ENCODE measurements at places on chromosomes 4 and X.

GRCh38 chrX:7647831-7648230, 195.1 kb upstream of the VCX start:
- no peak for DNase-seq

GRCh38 chrX:111052478-111052877, 43.5 kb upstream of the PAK3 start:
- DNase-seq = no peak

DNA sequence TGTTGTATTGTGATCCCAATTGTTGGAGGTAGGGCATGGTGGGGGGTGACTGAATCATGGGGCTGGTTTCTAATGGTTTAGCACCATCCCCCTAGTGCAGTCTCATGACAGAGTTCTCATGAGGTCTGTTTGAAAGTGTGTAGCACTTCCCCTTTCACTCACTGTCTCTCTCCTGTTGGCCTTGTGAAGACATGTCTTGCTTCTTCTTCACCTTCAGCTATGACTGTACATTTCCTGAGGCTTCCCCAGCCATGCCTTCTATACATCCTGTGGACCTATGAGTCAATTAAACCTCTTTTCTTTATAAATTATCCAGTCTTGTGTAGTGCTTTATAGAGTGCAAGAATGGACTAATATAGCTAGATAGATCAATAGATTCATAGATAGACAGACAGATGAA, 230.0 kb downstream of the MAGEE1 start:
- DNase-seq = no peak

- peak; percentile 57 for DNase-seq
Measured at GRCh38 chr4:84965553-84966381, 723 bp downstream of the WDFY3 start.

DNA sequence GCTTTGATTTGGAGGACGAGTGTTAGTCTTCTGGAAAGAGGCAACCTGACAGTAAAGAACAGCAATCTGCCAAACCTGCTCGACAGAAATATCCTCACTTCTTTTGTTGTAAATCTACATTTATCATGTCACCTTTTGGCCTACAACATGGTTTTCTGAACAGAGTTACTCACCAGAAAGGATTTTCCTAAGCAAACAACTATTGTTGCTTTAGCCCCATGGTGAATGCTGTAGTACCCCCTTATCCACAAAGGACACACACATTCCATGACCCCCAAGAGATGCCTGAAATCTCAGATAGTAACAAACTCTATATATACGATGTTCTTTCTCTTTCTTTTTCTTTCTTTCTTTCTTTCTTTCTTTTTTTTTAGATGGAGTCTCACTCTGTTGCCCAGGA, 42.7 kb downstream of the TMEM150C start:
- DNase-seq = peak; percentile 6

GRCh38 chr4:68963374-68963773, 11.8 kb upstream of the UGT2A3 start:
- no peak for DNase-seq

DNA sequence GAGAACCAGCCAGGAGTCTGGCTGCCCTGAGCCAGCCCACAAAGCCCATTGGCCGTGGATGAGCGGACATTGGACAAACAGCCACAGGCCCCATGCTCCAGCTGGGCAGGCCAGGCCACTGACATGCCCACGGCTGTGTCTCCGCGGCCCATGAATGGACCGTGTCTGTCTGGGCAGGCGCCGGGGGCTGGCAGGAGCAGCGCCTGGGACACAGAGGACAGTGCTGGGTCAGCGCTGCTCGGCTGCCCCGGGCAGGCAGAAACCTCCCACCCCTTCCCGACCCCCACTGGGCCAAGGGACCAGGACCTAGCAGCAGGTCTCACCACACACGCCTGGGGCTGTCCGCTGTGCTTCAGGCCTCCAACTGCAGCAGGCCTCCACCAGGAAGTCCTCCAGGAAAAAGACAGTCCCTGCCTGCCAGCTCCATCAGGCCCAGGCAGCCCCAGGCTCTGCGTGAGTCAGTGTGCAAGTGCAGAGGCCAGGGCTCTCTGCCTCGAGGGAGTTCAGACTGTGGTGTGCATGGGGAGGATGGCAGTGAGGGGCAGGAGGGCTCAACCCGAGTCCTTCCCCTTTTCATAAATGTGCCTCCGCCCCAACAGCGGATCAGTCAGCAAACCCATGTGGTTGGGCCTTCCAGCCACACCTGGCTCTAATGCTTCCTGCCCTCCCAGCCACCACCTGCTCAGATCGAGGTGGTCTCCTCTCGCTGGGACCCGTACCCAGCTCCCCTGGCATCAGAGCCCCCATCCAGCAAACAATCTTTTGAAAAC, 17.2 kb upstream of the FGFR3 start:
- no peak for DNase-seq

DNA sequence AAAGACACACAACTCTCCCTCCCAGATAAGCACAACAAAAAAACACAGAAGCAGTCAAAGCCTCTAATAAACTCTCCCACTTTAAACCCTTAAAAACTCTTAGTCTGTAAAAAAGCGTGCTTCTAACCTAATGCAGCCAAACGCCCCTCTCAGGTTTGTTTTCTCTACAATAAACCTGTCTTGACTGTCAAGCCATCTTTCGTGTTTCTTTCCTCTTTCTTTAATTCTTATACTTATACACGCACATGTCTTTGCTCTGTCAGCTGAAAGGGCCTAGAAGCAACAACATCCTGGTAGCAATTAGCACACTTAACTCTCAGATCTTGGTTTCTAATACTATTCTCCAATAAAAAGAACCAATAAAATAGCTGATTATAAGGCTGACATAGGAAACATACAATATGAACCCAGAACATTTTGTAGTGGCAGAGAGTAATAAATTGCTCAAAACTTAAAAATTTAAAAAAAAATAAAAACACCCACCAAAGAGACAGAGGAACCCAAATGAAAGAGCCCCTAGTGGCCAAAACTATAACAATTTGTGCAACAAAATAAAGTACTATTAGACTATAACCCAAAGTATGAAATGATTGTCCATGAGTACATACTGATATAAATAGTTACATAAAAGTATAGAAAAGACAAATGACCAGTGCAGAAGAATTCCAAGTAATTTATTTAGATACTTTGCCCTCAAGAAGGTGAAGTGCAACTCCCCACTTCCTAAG, 440.4 kb upstream of the ADGRL3 start:
- no peak for DNase-seq

DNA sequence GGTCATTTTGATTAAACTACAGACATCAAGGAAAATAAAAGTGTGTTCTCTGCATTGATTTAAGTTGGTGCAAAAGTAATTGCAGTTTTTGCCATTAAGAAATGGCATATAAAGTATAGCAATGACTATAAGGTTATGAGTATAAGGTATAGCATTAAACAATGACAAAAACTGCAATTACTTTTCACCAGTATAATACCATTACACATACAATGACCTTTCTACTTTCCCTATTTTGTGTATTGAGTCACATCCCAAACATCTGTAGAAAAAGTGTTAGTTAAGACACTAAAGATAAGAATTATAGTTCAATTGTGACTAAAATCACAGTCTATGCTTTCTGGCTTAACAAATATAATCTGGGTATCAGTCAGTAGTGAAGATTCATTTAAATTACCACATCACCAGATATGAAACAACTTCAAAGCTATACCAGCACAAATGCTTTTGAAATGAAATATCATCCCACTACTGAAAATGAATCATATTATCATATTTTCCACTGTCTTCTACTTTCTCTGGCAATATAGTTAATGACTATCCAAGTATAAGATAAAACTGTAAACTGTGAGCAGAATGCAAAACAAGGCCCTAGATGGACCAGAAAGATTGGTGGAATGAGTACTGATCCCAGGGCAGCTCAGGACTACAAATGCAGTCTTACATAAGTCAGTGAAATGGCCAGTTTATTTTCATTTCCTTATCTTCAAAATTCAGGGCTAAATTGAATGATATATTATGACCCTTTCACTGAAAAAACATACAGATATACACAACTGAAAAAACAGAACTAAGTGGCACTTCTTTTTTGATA, 241.1 kb downstream of the ANTXR2 start:
- no peak for DNase-seq

- DNase-seq = no peak
Measured at GRCh38 chr4:687971-688853, 739 bp downstream of the SLC49A3 start.

GRCh38 chr4:139736661-139737060, 71.0 kb downstream of the MGST2 start:
- DNase-seq = no peak

DNA sequence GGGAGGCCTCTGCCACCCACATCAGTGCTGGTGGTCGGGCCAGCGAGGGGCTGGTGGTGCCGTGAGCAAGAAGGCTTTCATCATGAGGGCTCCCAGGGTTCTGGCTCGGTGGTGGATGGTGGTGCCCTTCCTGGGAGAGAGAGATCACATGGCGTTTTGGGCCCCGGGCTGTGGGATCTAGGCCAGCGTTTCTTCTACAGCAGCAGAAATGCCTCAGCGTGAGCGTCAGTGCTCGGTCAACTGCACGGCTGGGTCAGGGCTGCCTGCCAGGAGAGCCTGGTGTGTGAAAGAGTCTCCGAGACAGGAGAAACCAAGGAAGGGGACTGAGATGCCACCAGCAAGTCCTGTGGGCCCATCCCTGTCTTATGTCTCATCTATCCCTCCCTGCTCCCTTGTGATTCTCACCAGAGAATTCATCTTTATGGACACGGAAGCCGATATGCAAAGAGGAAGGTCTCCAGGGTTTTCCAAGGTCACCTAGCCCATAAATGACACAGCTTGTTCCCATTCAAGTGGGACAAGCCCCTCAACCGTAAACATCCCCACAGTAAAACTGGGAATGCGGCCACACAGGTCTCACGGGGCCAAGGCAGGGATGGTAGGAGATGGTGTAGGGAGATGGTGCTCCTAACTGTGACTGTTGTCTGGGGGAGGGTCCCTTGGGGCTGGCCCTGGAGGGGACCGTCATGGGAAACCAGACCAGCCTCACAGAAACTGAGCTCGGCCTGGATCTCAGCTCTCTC, 99.2 kb downstream of the SORCS2 start:
- no peak for DNase-seq

GRCh38 chr4:58936436-58936835, 1826.3 kb upstream of the IGFBP7 start:
- DNase-seq = no peak

DNA sequence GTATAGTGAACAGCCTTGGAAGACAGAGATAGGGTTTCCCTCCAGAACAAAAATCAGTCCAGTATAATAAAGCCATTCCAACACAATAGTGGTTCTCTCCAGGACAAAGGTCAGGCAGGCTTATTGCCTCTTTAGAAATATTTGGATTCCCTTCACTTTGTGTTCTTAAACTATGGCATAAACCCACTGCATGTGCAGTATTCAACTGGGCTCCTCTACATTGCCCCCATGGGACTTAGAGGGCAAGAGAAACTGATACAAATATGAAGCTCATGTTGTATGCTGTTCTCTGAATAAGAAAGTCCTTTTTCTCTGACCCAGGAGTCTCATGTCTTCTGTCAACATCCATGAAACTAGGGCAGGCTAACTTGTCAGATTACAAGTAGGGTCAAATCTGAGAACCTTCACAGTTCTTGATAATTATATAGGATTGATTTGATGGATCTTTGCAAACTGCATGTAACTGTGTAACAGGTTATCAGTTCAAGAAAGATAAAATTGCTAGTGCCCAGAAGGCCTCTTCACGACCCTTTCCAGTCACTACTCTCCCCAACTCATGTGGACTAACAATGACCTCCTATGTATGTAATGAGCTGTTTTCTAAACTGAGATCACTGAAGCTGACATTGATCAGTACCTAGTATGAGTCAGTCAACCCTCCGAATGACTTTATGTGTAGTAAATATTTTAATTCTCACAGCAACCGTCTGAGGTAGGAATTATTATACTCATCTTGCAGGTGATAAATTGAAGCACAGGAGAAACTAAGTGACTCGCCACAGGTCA, 31.9 kb upstream of the FAM9C start:
- DNase-seq = peak; percentile 29

DNA sequence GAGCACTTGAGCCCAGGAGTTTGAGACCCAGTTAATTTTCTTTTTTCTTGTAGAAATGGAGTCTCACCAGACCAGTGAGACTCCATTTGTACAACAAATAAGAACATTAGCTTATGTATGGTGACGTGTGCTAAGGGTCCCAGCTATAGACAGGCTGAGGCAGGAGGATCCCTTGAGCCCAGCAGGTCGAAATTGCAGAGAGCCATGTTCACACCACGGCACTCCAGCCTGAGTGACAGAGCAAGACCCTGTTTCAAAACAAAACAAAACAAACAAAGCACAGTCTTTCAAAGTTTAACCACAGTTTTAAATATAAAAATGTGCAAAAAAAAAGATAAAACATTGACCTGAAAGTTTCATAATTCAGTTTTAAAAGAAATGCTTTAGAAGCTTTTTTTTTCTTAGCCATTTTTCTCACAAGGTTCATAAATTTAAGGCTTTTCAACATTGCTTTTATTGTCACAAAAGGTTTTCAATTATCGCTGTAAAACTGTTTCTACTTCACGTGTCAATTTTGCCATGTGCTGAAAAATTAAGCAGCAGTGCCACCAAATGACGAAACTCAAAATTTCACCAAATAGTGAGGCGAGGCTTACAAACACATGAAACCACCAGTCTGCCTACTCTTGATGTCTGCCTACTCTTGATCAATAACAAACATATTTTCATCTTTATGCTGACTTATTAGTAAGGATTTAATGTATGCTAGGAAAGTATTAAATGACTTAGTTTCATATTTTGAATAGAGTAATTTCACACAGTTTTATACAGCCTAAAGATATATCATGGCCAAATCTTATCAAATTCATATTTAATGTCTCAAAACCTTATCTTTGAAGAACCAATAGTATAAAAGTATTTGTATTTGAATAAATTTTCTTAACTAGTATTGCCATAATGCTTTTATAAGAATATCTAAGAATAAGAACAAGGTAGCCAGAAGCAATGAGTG, 126.3 kb downstream of the NEK1 start:
- peak; percentile 71 for DNase-seq

DNA sequence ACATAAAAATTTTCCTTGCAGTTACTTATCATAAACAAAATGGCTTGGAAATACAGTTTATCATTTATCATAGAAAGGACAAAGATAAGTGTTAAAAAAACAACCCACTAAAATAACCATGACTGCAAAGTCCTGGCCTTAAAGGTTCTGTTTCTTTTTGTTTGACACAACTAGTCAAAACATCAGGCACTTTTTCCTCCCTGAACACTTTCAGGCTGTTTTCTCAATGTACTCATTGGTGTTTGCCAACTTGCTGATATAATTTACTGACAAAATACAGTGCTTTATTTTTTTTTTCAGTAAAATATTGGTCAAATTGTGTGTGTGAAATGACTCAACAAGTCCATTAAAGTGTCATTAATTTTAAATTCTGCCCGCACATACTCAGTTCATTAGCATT, 156.6 kb downstream of the ADGRL3 start:
- no peak for DNase-seq

DNA sequence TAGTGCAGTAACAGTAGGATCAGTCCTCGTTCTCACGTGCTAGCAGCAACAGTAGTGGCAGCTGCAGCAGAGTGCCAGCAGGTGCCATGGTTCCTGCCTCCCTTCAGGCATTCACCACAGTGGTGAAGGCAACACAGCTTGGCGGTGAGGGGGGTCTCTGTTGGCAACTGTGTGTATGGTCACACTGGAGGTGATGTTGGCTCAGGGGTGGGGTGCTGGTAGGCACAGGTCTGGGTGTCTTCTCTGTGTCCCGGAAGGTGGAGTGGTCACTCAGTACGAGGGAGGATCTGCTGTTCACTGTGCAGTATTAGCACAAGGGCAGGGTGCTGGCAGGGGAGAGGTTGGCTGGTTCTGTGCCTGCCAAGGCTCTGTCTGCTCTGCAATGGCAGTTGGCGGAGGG, 671.8 kb downstream of the CCSER1 start:
- DNase-seq = no peak

Measured in mesenchymal stem cell (in vitro differentiated cells and primary cell).